ENCODE measurements at places on chromosomes 1 and 21.
A peak's percentile ranks its signal among the peaks of the same experiment; 100 is the strongest.

- peak; percentile 68 for DNase-seq
These were observed 13.2 kb downstream of the HMGB4 start for GRCh38 chr1:33876970-33877650.

DNA sequence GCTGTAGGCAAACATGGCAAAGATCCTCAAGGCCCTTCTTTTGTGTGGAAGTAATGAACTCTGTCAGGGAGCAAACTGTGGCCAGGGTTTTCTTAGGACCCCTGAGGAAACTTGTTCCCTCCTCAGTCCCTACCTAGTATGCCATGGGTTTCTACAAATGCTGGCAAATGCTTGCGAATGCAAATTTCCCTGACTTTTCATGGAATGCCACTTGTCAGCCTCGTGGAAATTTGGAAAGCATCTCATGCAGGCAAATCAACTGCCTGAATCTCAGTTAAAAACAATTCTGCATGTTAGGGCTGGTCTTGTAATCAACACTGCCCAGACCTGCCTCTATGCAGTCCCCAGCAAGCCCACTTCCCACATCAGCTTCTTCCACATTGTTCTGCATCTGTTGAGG lies 334.9 kb upstream of the AJAP1 start:
- no peak for DNase-seq

GRCh38 chr1:178548108-178548507 lies 35.2 kb downstream of the TEX35 start:
- no peak for DNase-seq

GRCh38 chr1:184190616-184191015 lies 139.1 kb downstream of the TSEN15 start:
- no peak for DNase-seq

DNA sequence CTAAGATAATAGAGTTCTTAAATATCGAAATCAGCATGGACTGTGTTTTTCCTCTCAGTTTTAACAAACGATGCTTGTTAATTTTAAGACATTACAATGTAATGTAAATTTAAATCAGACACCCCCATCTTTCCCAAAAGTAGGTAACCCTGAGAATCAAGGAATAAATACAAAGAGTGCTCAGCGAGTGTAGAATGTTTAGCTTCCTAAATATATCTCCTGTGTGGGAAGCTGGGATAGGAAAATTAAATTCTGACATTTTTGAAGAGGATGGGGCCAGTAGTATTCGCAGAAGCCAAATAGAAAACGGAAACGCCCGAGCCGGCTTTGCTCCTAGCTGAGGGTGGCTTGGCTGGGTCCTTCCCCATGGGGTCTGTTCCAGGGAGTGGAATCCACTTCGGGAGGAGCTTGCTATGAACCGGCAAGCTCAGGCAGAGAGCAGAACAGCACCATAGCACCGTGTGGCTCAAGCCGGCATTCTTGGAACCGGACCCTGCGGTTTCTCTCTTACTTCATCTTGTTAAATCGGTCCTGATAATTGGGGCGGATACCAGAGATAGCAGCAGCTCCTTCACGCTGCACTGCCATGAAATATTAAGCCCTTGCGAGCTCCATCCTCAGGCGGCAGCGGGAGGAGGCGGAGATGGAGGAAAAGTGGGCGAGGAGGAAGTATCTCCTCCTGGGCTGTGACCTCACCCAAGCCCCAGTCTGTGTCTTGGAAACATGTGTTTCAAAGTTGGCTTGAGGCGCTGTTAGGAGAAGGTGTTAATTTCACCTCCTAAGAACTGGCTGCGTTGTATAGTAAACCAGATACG lies 24.9 kb downstream of the MAP3K7CL start:
- no peak for DNase-seq

- DNase-seq: no peak
These were observed 119.6 kb upstream of the ERRFI1 start for GRCh38 chr1:8145545-8146202.

DNA sequence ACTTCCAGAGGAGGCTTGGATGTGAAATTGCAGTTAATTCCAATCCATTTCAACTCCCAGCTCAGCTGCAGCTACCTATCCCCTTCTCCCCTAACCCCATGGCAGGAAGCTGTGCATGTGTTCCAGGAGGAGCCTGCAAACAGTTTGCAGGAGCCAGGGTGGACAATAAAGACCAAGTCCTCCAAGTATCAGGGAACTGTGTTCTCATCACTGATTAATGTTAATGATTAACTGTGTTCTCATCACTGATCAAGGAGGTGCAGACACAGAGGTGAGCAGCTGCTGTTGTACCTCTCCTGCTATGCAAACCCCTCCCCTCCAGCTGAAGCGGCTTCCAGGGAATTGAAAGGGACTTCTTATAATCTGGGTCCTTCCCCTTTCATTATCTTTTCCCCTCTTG lies 19.2 kb downstream of the CLDN19 start:
- no peak for DNase-seq

DNA sequence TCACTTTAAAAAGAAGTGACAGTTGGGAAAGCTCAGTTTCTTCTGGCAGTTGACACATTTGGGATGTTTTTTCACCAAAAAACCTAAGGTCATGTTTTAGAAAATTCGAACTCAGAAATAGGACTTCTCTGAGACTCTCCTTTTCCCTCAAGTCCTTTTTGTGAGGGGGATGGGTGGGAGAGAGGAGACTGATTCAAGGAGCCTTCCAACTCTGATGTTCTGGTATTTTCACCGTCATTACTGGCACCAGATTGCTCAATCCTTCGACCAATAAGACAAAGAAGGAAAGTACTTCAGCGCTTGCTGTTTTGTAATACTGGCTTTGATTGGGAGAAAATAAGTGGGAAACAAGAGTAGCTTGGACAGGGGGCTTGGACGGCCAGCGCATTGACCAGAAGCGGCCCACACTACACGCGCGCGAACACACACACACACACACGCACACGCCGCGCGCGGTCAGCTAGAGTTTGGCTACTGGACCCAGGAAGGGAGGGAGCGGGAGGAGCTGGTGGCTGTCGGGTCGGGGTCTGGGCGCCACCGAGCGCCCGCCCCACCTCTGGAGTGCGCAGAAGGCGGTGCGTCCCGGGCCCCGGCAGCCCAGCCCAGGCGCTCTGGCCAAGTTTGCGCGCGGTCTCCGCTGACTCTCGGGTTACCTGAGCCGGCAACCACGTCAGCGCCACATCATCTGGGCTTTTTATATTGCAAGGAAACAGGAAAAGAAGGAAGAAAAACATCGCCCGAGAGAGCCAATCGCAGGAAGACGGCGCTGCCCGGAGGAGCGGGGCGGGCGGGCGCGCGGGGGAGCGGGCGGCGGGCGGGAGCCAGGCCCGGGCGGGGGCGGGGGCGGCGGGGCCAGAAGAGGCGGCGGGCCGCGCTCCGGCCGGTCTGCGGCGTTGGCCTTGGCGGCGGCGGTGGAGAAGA lies at the start of gene KCNK1:
Gene KCNK1, plus strand, starts transcription at position 855 of the 921 bp plus-strand sequence. Its CDS starts 66 bp downstream, at position 921.
- DNase-seq: no peak

DNA sequence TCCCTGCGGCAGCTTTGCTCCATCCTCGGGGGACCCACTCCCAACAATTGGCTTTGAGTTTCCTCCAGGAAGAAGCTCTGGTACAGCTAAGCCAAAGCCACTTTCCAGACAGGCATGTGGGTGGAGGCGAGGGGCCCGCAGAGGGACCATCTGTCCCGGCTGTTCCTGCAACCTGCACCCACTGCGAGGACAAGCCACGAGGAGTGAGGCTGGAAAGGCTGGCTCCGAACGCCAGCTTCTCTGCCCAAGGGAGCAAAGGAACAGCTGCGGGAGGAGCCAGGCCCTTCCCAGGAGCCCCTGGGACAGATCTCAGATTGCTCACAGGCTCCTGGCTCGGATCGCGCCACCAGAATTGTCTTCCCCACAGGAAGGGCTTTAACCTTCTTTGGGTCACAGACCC lies 28.3 kb upstream of the PEF1 start:
- DNase-seq: no peak

- DNase-seq: no peak
These were observed 12.8 kb upstream of the CD53 start for GRCh38 chr1:110860174-110860573.

DNA sequence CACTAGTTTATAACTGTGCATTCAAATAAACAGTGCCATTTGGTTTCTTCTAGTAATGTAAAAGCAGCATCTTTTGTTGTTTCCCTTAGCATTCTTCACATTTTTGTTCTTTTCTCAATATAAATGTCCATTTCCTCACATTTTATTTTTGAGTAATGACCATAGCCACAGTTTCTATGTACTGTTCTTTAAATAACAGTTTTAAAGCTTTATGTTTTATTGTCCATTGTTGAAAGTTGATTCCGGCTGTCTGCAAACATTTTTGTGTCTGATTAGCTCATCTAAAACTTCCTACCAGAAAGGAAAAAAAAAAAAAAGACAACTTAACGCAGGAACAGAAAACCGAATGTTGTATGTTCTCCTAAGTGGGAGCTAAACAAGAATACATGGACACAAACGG lies 139.7 kb downstream of the MAGI3 start:
- DNase-seq: no peak

DNA sequence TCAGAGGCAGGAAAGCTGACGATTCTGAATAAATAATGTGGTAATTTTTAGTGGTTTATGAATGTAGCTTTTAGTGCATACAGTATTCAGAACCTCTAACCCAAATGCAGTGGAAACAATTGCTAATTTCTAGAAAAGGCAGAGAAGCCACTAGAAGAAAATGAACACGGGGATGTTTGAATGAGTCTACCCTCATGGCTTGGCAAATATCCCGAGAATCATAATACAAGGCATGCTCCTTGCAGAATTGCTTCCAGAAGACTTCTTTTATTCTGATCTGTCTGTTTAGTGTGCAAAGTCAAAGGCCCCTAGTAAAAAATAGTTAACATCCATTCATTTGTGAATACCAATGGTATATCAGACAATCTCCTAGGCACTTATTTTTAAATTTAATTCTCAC lies 246.8 kb downstream of the LMO4 start:
- DNase-seq: no peak

GRCh38 chr1:221419513-221420095 lies 322.3 kb downstream of the DUSP10 start:
- peak; percentile 65 for DNase-seq

- peak; percentile 92 for DNase-seq
These were observed at the start of gene S100A13 for GRCh38 chr1:153626904-153627714. Gene S100A13 (minus strand): TSS chr1:153627505. CDS start chr1:153626472, 1,033 bp downstream.

- no peak for DNase-seq
These were observed 97.2 kb downstream of the PHTF1 start for GRCh38 chr1:113662101-113662500.

DNA sequence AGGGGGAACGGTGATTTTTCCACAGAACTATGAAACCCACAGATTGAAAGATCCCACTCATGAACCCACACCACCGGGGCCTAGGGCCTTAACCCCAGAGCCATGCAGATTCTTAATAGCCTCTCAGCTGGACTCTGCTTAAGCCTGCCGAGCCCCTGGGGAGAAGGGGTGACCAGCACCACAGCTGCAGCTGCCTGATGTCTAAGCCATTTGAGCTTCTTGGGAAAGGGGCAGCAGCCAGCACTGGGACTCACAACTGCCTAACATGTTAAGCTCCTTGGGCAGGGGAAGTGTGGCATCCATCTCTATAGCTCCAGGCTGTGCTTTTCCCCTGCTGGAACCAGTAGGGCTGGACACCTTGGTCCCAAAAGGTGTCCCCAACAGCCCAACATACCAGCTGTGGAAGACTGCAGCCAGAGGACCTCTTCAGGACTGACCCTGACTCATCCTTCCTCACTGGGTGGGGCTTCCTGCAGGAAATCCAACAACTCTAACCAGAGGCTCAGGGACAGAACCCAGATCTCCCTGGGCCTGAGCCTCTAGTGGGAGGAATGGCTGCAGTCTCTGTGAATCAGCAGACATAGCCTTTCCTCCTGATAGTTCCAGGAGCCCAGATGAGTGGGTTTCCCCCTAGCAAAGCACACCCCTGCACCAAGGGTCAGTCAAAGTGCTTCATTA lies 34.6 kb upstream of the FMO3 start:
- no peak for DNase-seq

DNA sequence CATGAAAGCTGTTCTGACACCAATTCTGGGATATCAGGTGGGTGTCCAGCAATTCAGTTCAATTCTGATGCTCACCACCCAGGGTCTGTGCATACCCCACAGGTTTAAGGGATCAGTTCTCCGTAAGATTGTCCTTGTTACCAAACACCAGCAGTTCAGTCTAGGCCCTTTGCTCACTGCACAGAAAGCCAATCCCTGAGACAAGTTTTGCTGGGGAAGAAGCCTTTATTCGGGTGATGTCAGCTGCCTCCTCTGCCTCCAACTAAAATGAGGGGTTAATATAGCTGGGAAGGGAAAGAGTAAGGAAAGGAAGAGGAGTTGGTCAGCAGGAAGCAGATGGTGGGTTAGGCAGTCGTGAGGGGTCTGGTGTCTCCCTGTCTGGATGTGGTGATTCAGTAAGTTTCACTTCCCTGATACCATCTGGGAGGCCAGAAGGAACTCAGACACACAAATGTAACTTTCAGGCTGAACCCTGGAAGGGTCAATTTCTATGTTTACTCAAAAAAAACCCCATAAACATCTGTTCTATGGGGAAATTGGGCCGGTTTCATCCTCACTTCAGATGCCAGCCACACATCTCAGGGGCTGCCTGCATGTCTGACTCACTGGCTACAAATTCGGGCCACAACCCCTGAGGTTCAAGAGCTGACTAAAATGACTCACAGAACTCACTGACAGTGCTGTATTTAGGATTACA lies 83.3 kb upstream of the PGBD5 start:
- DNase-seq: peak; percentile 74

DNA sequence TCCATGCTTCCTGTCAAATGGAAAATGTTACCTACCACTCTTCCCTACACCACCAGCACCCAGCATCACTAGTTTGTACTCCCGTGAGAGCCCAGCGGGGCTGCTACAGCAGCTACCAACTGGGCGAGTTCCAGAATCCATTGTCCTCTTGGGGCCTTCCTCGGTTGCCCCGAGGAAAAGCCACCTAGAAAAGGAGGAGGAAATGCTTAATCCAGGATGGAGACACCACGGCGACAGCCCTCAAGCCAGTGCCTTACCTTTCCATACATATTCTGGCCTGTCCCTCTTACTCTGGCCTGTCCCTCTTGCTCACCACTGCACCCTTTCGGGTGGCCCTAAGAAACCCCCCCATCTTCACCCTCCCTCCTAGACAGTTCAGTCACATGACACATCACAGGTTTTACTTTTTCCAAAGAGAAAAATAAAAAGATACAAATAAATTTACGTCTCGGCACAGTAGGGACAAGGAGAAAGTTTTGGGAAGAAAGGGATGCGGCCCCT lies 478 bp downstream of the RIT1 start:
- DNase-seq: no peak

DNA sequence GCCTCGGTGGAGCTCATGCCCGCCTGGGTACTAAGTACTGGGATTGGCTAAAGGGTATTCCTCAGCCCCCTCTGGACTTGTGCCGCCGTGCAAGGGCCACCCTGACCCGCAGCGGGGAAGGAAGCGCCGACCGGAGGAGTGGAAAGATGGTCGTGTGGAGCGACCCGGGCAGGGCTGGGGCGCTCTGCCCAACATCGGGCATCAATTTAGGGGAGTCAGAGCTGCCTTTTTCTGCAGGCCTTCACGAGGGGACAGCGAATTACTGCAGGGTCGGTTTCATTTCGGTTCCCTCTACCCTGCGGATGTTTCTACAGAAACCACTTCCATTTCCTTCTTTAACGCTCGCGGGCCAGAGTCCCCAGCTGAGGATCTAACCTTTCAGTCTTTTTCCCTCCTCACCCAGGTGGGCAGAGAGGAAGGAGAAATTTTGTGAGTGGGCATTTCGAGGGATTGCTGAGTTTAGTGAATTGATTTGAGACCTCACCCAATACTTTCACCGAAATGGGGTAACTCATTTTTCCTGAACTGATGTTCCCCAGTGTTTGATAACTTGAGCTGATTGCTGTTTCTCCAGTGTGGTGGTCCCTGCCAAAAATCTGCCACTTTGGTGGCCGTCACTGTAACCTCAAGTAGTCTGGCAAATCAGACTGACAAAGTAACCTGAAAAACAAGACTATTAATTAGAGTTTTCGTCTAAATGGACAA lies 1.1 kb downstream of the TOR1AIP1 start:
- no peak for DNase-seq
